Esophagus squamous epithelium (tissue), 5 donors: ENCODE measurements at places on chromosomes 12 and 14.

GRCh38 chr14:69010648-69011047 is 31.5 kb upstream of the ACTN1 start:
- DNase-seq = no peak

DNA sequence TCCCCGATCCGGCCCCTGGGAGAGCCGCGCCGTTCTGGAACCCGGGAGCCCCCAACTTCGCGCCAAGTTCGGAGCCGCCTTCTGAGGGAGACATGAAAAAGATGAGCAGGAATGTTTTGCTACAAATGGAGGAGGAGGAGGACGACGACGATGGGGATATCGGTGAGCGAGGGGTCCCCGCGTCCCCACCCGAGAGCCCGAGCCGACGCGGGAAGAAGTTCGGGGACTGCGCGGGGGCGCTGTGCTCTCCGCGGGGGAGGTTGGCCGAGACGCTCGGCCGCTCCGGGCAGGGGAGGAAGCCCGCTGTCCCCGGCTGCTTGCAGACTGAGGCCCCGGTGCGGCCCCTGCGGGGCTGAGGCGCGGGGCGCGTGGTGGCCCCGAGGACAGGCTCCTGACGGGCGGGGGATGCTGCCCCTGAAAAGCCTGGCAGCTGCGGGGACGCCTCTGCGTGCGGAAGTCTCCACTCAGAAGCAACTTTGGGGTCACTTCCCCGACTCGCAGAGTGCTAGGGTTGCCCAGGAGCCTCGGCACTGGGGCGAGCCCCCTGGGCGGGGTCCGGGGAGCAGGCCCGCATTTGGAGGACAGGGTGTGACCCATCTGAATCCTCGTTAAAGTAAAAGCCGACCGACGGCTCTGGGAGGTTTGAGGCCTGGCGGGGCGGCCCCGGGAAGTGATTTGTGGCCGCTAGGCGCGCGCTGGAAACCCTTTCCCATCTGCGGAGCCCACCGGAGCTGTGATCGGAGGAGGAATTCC is 511 bp downstream of the ANO6 start:
- DNase-seq = no peak

- no peak for DNase-seq
These were observed 232.4 kb upstream of the FBXO33 start for GRCh38 chr14:39664646-39665045.

DNA sequence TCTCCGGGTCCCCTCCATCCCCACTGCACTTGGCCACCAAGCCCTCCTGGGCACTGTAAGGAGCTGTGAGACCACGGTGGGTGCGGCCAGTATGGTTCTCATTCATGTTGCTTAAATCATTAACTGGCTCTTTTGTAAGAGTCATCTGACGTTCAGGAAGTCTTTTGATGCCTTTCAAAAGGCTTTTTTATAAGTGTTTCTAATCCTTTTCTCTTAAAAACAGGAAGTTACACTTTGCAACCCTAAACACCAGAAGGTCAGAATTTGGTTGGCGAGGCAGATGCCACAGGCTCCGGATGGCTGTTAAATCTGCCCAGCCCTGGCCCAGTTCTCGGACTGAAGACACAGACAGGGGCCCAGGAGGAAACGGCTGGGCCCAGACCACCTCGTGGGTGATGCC is 26.1 kb upstream of the DIO3 start:
- DNase-seq = no peak

DNA sequence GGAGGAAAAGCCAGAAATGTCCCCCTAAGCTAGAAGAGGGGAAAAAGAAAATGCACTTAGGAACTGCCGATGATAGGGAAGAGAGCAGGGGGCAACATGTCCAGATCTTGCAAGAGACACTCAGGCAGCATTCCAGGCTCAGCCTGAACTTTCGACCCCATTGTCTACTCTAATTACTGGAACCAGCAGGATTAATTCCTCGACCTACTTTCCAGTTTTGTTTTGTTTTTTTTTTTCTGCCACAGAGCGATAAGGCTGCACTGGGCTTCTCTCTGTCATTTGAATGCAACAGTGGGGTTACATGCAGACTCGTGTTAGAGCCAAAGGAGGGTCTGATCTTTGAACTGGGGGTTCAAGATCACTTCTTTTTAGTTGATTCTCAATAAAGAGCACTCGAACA is 68.7 kb upstream of the MED13L start:
- no peak for DNase-seq

DNA sequence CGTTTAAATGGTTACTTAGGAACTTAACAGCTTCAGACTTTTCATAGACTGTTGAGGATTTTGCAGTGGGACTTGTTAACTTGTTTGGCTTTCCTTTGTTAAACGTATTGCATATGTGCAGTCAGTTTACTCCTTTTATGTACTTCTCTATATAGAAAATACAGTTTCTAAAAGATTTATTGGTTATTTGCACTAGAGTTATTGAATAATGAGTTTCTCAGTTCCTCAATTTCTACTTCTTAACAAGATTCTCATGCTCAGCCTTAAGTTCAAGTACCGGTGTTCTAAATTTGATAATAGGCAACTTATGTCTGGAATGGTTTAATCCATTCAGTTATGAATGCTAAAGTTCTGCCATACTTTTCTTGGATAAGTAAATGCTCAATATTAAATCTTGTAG is 919 bp downstream of the PSMA3 start:
- DNase-seq = no peak

DNA sequence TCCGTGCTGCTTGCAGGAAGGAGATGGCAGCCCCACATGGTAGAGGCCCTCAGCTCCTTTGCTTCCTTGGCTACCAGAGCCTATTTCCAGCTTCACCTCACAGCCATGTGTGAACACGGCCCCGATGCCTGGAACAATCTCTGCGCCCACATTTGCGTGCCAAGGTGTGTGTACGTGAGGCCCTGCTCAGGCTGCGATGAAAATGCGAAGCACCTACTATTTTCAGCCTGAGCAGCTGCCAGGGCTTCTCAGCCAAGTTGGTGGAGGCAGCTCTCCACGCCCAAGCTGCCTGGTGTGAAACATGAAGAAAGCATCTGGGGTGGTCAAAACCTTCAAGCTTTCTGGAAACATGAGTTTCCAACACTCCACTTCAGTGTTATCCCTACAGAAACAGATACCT is 177.8 kb upstream of the EGLN3 start:
- DNase-seq = no peak

DNA sequence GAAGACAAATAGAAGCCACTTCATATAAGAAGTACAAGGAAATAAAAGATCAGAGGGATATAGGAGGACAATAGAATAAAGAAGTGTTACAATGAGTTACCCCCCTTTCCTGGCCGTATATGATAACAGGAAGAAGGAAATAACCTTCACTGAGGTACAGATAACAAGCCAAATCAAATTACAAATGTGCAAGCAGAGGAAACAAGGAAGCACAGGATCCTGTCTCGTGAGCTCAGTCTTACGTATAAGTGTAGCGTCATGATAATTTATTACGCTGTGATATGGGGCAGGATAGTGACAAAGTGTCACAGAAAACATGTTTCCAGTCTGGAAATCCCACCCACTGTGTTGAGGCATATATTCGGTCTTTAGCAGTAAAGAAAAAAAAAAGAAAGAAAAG is 26.5 kb downstream of the CRACR2A start:
- no peak for DNase-seq

- no peak for DNase-seq
These were observed 10.2 kb upstream of the CMKLR1 start for GRCh38 chr12:108349278-108349688.

- DNase-seq = no peak
These were observed 501 bp downstream of the RIMKLB start for GRCh38 chr12:8698132-8698851.

- no peak for DNase-seq
These were observed at the start of gene NYNRIN for GRCh38 chr14:24398653-24399446. Gene NYNRIN, plus strand, starts transcription at chr14:24399003. Its CDS starts 244 bp downstream, at chr14:24399247.

- no peak for DNase-seq
These were observed 312.4 kb upstream of the PRKD1 start for GRCh38 chr14:30240018-30240417.

- no peak for DNase-seq
These were observed 46.2 kb downstream of the DPF3 start for GRCh38 chr14:72847721-72848120.

DNA sequence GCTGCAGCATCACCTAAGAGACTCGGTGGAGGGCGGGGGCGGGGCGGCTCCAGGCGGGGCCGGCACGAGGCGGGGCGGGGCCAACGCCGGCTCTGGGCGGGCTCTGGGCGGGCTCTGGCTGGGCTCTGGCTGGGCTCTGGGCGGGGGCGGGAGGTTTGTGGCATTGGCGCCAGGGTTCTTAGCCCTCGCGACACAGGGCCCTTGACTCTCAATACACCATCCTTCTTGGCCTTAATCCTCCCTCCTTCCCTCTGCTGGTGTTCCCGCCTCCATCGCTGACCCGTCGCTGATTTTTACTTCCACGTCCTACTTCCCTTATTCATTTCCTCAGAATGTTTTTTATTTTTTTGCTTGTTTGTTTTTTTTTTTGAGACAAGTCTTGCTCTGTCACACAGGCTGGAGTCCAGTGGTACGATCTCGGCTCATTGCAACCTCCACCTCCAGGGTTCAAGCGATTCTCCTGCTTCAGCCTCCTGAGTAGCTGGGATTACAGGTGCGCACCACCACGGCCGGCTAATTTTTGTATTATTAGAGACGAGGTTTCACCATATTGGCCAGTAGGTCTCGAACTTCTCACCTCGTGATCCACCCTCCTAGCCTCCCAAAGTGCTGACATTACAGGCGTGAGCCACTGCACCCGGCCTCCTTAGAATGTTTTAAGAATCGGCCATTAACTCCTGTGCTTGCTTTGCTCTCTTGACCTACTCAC is at the start of gene BLTP3B:
Gene BLTP3B, minus strand, starts transcription at position 24 of the 709 bp plus-strand sequence. CDS start 239 bp downstream, outside the sequence.
- DNase-seq = peak; percentile 44

- DNase-seq = no peak
These were observed 8.1 kb downstream of the PTPN6 start for GRCh38 chr12:6959058-6959804.

DNA sequence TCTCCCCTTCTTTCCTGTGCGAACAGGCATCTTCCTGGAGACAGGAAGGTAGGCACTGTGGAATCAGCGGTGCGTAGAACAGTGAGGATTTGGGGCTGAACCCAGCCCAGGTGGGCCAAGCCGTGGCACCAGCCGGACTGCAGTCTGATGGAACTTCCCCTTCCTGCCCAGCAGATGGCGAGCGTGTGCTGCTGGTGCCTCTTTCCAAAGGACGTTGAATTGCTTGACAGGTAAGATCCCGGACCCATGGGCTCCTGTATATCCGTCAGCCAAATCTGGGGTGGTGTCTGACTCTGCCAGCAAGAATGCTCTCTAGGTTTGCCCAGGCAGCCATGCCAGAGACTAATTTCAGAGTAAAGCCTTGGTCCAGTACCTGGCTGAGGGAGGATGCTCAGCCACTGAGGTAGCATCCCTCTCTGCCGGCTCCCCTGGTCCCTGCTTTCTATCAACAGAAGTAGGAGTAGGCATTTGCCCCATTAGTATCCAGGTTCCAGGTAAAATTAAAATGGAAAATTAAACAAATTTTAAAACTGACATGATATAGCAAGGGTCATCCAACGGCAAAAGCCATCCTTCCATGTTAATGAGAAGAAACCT is 21.1 kb upstream of the KCNA5 start:
- no peak for DNase-seq

DNA sequence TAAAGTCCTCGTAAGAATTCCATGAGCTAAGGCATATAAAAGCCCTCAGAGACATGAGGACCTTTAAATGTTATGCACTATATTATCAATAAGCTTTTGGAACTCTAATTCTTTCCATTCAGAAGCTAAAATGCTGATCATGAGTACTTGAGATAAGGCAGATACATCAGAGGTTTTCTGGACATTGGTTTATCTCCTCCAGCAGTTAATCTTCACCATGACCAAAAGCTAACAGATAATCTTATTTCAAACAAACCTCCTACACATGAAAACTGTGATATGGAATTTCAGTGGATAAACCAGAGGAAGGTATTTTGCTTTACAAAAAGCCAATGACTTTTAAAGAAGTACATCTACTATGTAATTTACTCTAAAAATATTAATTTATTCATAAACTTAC is 97.9 kb upstream of the BBS10 start:
- no peak for DNase-seq

DNA sequence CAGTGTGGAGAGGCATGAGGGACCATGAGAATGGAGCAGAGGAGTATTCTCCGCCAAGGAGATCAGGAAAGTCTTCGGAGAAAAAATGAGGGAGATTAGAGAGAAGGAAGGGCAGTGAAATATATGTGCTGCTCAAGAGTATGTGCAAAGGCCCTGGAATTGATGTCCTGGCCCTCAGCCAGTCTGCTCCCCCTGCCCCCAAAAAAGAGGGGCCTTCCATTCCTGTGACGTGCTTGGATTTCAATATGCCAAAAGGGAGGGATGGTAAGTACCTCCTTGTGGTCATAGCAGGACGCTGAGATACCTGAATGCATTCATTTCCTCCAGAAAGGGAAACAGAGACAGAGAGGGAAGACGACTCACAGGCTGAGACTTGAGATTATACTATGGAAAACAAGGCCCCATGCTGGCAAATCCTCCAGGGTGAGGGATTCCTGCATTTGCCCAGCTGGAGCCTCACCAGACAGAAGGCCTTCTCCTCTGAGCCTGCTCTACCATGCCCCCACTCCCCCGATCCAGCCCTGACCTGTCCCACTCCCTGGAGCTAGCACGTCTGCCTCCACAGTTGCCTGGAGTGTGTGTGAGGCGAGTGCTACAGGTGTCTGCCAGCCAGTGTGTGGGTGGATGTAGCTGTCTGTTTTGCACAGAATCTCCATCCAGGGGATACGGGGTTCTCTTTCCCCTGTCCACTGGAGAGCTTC is 3.9 kb upstream of the RARG start:
- DNase-seq = no peak

- no peak for DNase-seq
These were observed 14.1 kb downstream of the CORO1C start for GRCh38 chr12:108717243-108717642.

DNA sequence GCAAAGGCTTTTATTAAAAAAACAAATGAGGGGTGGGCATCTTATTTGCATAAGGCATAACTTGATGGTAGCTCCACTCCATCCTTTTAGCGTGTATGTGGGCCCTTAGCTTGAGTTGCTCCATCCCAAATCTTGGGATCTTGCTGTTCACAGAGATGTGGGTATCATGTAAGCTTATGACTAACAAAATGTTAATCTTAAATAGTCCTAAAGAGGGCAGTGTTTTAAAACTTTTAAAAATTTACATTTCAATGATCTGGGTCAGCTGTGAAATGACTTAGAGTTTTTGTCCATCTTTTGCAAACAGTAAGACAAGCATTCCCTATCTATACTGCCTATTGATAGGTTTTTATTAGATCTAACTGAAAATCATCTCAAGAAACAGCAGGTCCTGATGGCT is 86.0 kb downstream of the SLCO1A2 start:
- DNase-seq = no peak

DNA sequence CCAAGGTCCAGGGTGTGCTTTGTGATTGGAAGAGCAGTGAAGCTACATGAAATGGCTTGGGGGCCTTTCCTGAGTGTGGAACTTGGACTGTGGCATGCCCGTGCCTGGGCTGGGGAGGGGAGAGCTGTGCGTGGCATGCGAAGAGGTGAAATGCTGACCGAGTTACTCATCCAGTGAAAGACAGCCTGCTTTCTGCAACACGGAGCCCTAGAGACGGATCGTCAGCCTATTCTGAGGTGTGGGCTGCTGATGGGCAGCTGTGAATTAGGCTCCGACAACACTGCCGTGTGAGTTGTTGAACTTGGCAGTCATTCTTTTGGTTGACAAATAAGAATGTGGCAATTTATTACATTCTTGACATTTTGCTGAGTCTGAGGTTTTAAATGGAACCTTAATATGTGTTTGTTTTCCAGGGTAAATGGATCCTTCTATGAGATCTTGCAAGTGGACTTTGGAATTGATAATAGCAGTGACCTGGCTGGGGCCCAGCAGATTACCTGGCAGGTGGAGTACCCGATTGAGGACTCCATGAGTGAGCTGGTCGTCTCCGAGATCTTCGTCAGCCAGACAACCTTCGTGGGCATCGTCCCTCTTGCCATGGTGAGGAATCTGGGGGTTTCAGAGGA is 453.9 kb downstream of the AACS start:
- DNase-seq = no peak
